ENCODE measurements at places on chromosomes 11 and 22. TPM values are rescaled to one million over a fixed set of nuclear protein-coding genes. Genes with fewer than 3 reads are reported as not detected.

DNA sequence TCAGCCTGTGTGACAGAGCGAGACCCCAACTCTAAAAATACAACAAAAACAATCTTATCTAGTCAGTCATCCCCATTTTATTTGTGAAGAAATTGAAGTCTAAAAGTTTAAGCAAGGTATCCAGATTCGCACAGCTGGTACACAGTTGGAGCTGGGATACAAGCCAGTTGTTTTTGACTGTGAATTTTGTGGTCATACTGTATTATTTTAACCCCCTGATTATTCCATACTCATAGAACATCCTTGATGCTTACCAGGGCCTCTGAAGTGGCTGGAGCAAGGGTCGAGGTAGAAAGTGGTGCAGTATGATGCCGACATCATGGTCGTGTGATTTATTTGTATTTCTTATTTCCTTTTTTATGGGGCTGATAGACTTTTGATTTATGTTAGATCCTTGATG is 50.0 kb downstream of the BID start:
- no peak for DNase-seq
- H3K36me3 ChIP-seq, result peaks cover 37% of the 10 kb centered on the region

GRCh38 chr11:46378811-46379481 is 2.5 kb upstream of the MDK start:
- H3K4me3 ChIP-seq, result no peak overlapping the region
- no peaks in the 10 kb centered on the region for H3K27me3 ChIP-seq
- no peak for DNase-seq
- no peak overlapping the region for H3K27ac ChIP-seq
- H3K4me1 ChIP-seq, result peaks cover 22% of the 10 kb centered on the region

DNA sequence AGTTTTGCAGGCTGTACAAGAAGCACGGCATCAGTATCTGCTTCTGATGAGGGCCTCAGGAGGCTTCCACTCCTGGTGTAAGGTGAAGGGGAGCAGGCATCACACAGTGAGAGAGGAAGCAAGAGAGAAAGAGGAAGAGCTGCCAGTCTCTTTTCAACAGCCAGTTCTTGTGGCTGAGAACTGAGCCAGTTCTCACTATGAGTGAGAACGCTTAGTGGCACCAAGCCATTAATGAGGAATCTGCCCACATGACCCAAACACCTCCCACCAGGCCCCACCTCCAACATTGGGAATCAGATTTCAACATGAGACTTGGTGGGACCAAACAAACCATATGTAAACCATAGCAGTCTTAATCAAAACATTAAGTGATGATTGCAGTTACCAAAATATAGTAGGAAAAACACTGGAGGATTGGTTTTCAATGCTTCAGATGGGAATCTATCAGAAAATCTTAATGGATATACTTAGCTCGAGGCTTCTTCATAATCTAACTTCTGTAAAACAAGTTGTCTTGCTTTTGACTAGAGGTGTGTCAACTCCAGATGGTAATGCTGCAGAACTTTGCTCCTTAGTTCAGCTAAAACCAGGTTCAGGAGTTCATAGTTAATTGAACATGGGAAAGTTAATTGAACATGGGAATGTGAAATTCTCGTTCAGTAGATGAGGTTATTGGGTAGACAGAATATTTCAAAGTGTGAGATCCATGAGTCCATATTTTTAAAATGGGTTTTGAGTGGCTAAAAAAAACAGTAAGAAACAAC is 12.2 kb downstream of the FAR1 start:
- no peak for DNase-seq
- H3K27ac ChIP-seq, result no peak overlapping the region
- no peaks in the 10 kb centered on the region for H3K27me3 ChIP-seq
- H3K4me3 ChIP-seq, result no peak overlapping the region
- H3K36me3 ChIP-seq, result peaks cover 13% of the 10 kb centered on the region
- no peaks in the 10 kb centered on the region for H3K4me1 ChIP-seq

DNA sequence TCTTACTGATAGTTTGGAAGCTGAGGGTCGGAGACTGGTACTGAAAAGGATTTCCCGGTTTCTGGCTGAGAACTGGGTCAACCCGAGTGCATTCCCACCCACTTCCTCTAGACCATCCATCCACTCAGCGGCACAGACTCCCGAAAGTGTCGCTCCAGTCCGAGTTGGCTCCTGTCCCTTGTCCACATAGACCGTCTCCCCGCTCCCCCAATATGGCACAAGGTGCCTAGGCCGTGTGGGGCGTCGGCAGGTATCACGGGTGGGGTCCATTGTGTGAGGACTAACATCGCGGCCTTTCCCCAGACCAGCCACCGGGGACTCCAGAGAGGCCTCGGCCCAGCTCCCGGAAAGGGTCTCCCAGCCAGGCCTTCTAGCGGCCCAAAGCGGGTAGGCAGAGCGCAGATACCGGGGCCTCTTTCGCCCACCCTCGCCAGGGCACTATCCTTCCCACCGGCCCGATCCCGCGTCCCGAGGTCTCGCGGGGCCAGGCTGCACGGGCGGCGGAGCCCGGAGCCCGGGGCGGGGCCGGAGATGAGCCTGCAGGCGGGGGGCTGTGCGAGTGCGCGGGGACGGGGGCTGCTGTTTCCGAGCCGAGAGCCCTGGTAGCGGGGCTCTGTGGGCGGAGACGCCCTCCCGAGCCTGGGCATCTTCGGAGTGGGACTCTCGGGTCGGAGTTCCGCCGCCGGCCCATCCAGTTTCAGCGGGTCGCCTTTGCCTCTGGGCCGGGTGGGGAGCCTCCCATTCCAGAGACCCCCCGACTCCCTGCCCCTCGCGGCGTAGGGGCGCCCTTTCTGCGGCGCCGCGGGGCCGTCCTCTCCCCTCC is 21.1 kb downstream of the SERPINH1 start:
- H3K27me3 ChIP-seq, result no peaks in the 10 kb centered on the region
- peak overlapping the region; percentile 71 for H3K27ac ChIP-seq
- peak overlapping the region; percentile 67 for H3K4me3 ChIP-seq
- DNase-seq, result peak; percentile 66
- H3K36me3 ChIP-seq, result peaks cover 3% of the 10 kb centered on the region
- H3K4me1 ChIP-seq, result peaks cover 8% of the 10 kb centered on the region

- no peaks in the 10 kb centered on the region for H3K4me1 ChIP-seq
- H3K4me3 ChIP-seq, result no peak overlapping the region
- H3K36me3 ChIP-seq, result no peaks in the 10 kb centered on the region
- peak; percentile 21 for DNase-seq
- no peak overlapping the region for H3K27ac ChIP-seq
- H3K27me3 ChIP-seq, result no peaks in the 10 kb centered on the region
Observed at GRCh38 chr22:29872989-29873388, 10.0 kb upstream of the MTMR3 start.

DNA sequence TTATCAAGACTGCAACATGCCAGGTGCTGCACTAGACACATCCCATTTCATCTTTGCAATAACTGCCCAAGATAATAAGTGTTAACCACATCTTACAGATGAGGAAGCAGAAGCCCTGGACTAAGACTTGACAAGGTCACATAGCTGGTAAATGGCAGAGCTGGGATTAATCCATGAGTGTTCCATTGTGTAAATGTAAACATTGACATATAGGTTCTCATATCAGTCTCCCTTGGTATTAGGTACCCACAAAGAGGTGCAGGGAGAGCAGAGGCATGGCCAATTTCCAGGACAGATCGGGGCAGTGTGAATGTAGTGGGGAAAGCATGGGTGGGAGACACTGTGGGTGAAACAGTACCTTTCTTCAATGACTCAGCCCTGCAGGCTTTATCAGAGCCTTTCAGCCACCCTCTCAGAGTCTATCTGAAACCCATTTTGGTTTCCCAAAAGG is 17.9 kb downstream of the MICAL2 start:
- DNase-seq, result no peak
- no peaks in the 10 kb centered on the region for H3K36me3 ChIP-seq
- peaks cover 31% of the 10 kb centered on the region for H3K4me1 ChIP-seq
- H3K27me3 ChIP-seq, result no peaks in the 10 kb centered on the region

DNA sequence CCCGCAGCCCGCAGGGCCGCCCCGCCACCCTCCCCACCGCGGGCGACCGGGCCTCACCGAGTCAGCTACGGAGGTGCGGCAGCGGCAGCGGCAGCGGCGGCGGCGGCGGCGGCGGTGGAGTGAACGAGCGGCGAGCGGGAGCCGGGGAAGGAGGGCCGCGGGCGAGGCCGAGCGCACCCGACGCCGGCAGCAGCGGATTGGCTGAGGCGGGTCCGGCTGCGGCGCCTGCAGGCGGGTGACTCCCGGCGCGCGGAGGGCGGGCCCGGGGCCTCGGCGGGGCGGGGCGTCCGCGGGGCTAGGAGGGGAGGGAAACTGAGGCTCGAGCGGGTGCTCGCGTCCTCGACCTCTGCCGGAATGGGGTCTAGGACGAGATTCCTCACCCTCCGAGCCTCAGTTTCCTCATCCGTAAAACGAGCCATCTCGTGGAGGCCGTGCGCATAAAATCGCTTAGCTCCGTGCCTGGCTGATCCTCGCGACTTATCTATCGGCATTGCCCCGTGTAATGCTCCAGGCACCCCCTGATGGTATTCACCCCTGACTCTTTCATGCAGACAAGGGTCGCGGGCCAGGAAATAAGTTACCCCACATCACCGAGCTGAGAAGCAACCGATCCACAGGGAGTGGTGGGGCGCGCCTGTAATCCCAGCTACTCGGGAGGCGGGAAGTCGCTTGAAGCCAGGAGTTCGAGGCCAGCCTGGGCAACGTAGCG is at the start of gene CPT1A:
TSS of gene CPT1A (minus strand) at position 199 of the 709 bp plus-strand sequence. CDS start 26,442 bp downstream, outside the sequence.
- DNase-seq, result peak; percentile 50
- H3K4me1 ChIP-seq, result peaks cover 42% of the 10 kb centered on the region
- no peaks in the 10 kb centered on the region for H3K27me3 ChIP-seq
- no peak within 1 kb of the TSS for H3K27ac ChIP-seq
- peaks cover 14% of the 10 kb centered on the region for H3K36me3 ChIP-seq

Gene C11orf97
- not detected for total RNA-seq

GRCh38 chr22:32823024-32823730 is 21.7 kb downstream of the TIMP3 start:
- DNase-seq, result no peak
- no peak overlapping the region for H3K4me3 ChIP-seq
- H3K27me3 ChIP-seq, result no peaks in the 10 kb centered on the region
- H3K4me1 ChIP-seq, result no peaks in the 10 kb centered on the region
- H3K36me3 ChIP-seq, result no peaks in the 10 kb centered on the region

DNA sequence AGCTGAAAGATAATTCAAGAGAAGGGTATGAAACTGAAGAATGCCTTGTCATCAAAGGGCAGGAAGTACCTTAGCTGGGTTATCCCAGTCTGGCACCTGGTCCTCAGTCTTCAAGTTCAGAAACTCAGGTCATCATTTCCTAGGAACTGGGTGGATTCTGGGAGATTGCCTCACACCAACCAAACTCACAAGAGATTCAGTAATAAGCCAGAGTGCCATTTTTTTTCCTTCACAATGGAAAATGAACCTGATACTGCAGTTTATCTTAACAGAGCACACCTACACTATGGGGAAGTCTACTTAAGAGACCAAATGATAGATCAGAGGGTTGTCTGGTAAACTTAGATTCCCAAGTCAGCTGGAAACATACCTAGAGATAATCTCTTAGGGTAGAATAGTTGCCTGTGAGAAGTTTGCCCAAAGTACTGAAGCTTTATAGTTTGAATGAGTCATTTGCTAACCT is 3.8 kb upstream of the BUD13 start:
- H3K4me3 ChIP-seq, result no peak overlapping the region
- peaks cover 13% of the 10 kb centered on the region for H3K36me3 ChIP-seq
- H3K27ac ChIP-seq, result no peak overlapping the region
- no peaks in the 10 kb centered on the region for H3K27me3 ChIP-seq
- no peak for DNase-seq
- H3K4me1 ChIP-seq, result peaks cover 2% of the 10 kb centered on the region

Gene SLC5A12
- total RNA-seq, result not detected

Gene CASP5
- total RNA-seq, result not detected

- no peak for DNase-seq
- no peak within 1 kb of the TSS for H3K4me3 ChIP-seq
- no peaks in the 10 kb centered on the region for H3K36me3 ChIP-seq
- H3K27me3 ChIP-seq, result peaks cover 14% of the 10 kb centered on the region
- no peaks in the 10 kb centered on the region for H3K4me1 ChIP-seq
Observed at GRCh38 chr11:60455531-60456042, at the start of gene MS4A1. MS4A1 (plus strand) TSS chr11:60455847; CDS start chr11:60462375, 6,528 bp downstream.

DNA sequence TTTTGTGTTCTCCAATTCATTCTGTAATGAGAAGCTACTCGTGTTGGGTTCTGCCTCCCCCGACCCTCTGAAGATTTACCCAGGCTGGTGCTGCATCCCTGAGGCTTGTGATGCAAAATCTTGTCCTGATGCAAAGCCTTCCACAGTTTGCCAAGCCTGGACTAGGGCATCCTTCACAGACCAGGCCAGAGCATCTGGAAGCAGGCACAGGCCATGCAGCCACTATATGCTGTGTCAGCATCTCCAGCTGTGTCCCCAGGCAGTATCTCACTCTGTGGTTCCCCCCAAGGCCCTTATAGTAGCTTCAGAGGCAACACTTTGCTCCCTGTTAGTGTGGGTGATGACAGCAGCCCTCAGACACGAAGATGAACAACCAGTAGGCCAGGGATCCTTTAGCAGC is 77.3 kb upstream of the RCN1 start:
- H3K36me3 ChIP-seq, result no peaks in the 10 kb centered on the region
- H3K27me3 ChIP-seq, result peaks cover 8% of the 10 kb centered on the region
- H3K4me1 ChIP-seq, result no peaks in the 10 kb centered on the region
- no peak overlapping the region for H3K27ac ChIP-seq

- peaks cover 71% of the 10 kb centered on the region for H3K27me3 ChIP-seq
- no peak overlapping the region for H3K27ac ChIP-seq
- no peaks in the 10 kb centered on the region for H3K4me1 ChIP-seq
- H3K4me3 ChIP-seq, result no peak overlapping the region
- no peak for DNase-seq
Observed at GRCh38 chr11:67409261-67409666, 5.4 kb downstream of the TBC1D10C start.

Gene OOSP2
- not detected for total RNA-seq

- no peaks in the 10 kb centered on the region for H3K27me3 ChIP-seq
- peak; percentile 19 for DNase-seq
- H3K27ac ChIP-seq, result no peak overlapping the region
- H3K4me3 ChIP-seq, result no peak overlapping the region
- H3K4me1 ChIP-seq, result no peaks in the 10 kb centered on the region
- no peaks in the 10 kb centered on the region for H3K36me3 ChIP-seq
Observed at GRCh38 chr11:123577081-123577598, 77.3 kb downstream of the SCN3B start.

Gene NOL12
- total RNA-seq, result 38.0 TPM

DNA sequence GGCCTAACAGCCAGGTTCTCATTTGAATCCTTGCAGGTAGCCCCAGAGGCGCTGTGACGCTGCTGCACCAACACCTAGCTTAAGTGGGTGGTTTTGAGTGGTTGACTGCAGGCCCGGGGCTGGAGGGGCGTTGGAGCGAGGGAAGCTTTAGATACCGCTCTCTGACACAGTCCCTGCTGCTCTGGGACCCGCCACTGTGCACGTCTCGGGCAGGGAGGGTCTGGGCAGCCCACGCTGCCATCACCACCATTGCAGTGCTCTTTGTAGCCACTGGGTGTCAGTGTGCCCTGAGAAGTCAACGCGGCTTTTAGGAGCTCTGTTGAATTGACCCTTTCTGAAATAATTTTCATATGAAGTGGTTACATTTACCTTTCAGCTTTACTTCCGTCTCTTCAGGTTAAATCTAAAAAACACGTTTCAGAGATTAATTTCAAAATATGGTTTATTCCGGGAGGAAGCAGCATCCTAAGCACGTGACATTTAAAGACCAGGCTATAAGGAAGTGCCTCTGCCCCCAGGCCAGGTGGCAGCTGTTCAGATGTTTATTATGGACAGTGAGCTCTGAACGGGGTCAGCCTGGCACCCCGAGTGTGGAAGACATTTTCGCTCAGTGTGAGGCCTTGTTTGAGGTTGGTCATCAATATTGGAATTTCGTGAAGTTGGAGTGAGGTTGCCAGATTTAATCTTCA is 30.9 kb upstream of the PARVB start:
- peaks cover 94% of the 10 kb centered on the region for H3K36me3 ChIP-seq
- no peaks in the 10 kb centered on the region for H3K27me3 ChIP-seq
- H3K4me1 ChIP-seq, result peaks cover 26% of the 10 kb centered on the region
- H3K4me3 ChIP-seq, result no peak overlapping the region
- no peak overlapping the region for H3K27ac ChIP-seq

GRCh38 chr22:47681411-47682165 is 919.1 kb downstream of the TBC1D22A start:
- no peak overlapping the region for H3K27ac ChIP-seq
- H3K4me3 ChIP-seq, result no peak overlapping the region
- DNase-seq, result no peak
- H3K4me1 ChIP-seq, result no peaks in the 10 kb centered on the region
- H3K36me3 ChIP-seq, result no peaks in the 10 kb centered on the region

Measured in SJSA1 (cell line).